Natural killer cell (primary cell): ENCODE measurements at places on chromosomes 5 and 9. TPM values are rescaled to one million over a fixed set of nuclear protein-coding genes. Genes with fewer than 3 reads are reported as not detected.

DNA sequence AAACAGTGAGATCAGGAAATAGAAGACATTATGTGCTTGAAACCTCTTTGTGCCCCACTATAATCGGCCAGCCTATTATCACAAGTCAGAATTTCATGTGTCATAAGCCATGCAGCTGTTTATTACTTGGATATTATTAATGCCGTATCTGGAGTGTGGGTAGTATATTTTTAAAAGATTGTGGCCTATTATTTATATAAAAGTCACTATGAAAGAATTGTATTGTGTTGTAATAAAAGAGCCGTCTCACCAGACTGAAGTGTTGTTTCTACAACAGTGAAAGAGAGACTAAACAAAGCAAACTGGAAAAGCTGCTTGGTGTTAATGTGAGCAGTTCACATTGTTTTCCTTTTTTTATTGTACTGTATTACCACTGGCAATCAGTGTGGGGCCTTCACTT, 449.1 kb downstream of the PSAT1 start:
- no peak overlapping the region for H3K27ac ChIP-seq
- H3K4me3 ChIP-seq: no peak overlapping the region
- H3K4me1 ChIP-seq: no peaks in the 10 kb centered on the region
- DNase-seq: no peak
- no peaks in the 10 kb centered on the region for H3K36me3 ChIP-seq
- no peaks in the 10 kb centered on the region for H3K27me3 ChIP-seq

- H3K27ac ChIP-seq: no peak overlapping the region
- no peak overlapping the region for H3K4me3 ChIP-seq
- H3K36me3 ChIP-seq: no peaks in the 10 kb centered on the region
- H3K27me3 ChIP-seq: no peaks in the 10 kb centered on the region
Measured at GRCh38 chr5:15285901-15286583, 213.9 kb upstream of the FBXL7 start.

GRCh38 chr5:55994495-55994997, at the start of gene IL6ST:
Gene IL6ST (minus strand): TSS chr5:55994963. CDS start chr5:55976278, 18,685 bp downstream.
- peak within 1 kb of the TSS; percentile 77 for H3K27ac ChIP-seq
- peak; percentile 79 for DNase-seq
- no peaks in the 10 kb centered on the region for H3K36me3 ChIP-seq

- H3K36me3 ChIP-seq: no peaks in the 10 kb centered on the region
- no peaks in the 10 kb centered on the region for H3K27me3 ChIP-seq
- H3K4me3 ChIP-seq: no peak overlapping the region
- no peaks in the 10 kb centered on the region for H3K4me1 ChIP-seq
Measured at GRCh38 chr9:12633016-12633765, 60.0 kb upstream of the TYRP1 start.

GRCh38 chr9:16441791-16442190, 428.7 kb downstream of the BNC2 start:
- no peak overlapping the region for H3K27ac ChIP-seq
- DNase-seq: no peak
- H3K36me3 ChIP-seq: no peaks in the 10 kb centered on the region
- H3K27me3 ChIP-seq: no peaks in the 10 kb centered on the region
- no peaks in the 10 kb centered on the region for H3K4me1 ChIP-seq

DNA sequence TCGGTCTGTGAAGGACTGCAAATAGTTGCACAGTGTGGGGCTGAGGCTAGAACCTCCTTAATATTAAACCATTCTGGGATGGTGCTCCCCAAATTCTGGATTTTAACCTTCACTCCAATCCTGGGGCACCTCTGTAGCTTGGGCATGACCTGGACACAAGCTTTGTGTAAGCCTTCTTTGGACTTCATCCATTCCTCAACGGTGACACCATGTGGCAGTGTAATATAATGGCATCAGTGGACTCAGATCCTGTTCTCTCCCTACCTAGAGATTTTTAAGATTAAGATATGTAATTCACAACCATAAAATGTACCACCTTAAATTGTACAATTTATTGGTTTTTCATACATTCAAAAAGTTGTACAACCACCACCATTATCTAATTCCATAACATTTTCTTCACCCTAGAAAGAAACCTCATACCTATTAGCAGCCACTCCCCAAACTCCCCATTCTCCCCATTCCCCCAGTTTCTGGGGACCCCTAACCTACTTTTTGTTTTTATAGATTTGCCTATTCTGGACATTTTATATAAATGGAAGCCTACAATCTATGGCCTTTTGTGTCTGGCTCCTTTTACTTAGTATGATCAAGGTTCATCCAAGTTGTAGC, 4.8 kb upstream of the PLGRKT start:
- no peak for DNase-seq
- no peaks in the 10 kb centered on the region for H3K27me3 ChIP-seq
- H3K27ac ChIP-seq: no peak overlapping the region
- H3K4me3 ChIP-seq: no peak overlapping the region

Gene ECSCR
- 0.48 TPM for total RNA-seq

Gene LPAR1
- total RNA-seq: 0.50 TPM
